Fibroblast of skin of scalp (primary cell): ENCODE measurements at places on chromosomes 11 and 22.
A peak's percentile ranks its signal among the peaks of the same experiment; 100 is the strongest.

DNA sequence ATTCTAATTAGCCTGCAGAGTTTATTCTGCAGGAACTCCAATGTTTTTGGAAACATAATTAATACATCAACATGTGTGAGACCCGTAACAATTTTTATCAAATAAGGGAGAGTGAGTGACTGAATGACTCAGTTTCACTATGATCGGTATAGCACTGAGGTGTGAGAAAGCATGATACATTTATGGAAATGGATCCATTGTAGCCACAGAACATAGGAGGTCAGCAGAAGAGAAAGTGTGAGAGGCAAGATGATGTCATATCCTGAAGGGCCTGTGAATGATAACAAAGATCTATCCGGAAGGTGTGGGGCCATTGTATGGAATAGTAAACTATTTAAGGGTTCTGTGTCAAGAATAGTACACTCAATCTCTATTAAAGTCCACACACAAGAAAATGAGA, 1406.1 kb upstream of the TENM4 start:
- DNase-seq = no peak

GRCh38 chr11:19838994-19839768, 126.5 kb downstream of the NAV2 start:
- peak; percentile 39 for DNase-seq

GRCh38 chr11:128796270-128796669, 70.8 kb downstream of the KCNJ1 start:
- DNase-seq = peak; percentile 71

DNA sequence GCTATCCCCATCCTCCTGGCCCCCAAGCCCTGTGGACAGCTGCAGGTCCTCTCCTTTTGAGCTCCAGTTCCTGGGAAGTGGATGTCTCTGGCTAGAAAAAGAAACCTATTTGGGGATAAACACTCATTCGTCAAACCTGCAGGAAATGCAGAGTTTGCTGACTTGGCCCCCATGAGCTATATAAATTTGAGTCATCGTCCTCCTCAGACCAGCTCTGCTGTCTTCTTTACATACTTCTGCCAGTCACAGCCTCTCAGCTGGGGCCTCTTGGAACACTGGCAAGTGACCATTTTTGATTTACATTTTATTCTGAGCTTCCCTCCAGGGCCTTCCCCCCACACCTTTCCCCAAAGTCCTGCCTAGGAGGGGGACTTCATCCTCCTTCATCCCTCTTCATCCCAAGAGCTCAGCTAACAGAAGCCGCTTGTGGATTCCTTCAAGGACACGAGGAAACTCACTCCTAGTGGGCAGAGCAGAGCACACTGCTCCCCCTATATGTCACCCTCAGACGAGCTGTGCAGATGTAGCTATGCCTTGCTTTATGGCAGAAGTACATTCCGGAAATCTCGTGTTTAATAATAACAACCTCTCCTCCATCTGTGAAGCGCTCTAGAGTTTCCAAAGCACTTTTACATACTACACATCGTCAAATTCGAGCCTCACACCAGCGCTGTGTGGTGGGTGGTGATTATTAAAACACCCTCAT, 131.8 kb downstream of the FEZ1 start:
- DNase-seq = peak; percentile 72

DNA sequence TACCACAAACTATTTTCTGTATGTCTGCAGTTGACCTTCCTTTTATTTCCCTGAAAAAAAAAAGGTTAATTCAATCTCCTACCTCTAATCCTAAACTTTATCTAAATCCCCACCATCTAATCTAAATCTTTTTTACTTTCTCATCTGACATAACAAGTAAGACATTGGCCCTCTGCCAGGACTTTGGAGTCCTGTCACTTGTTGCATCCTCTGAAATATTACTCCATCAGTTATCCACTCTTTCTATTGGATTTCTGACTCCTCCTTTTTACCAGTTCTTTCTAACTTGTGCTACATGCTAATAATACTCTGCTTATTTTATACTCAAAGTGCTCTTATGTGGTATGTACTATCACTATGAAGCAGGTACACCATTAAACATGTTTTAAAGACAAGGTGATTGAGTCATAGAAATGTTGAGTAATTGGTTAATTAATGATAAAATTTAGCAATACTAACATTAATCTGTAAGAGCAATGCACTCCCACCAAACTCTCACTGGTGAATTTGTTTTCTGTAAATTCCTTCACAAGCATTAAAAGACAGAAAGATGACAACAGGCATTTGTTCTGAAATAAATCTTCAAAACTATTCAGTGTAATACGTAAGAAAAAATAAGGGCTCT, 914.2 kb upstream of the RAG2 start:
- DNase-seq = peak; percentile 29

- DNase-seq = no peak
Observed at GRCh38 chr11:45285930-45286632, at the start of gene SYT13. TSS of gene SYT13 (minus strand) at chr11:45286341. CDS start at chr11:45286207, 134 bp downstream.

DNA sequence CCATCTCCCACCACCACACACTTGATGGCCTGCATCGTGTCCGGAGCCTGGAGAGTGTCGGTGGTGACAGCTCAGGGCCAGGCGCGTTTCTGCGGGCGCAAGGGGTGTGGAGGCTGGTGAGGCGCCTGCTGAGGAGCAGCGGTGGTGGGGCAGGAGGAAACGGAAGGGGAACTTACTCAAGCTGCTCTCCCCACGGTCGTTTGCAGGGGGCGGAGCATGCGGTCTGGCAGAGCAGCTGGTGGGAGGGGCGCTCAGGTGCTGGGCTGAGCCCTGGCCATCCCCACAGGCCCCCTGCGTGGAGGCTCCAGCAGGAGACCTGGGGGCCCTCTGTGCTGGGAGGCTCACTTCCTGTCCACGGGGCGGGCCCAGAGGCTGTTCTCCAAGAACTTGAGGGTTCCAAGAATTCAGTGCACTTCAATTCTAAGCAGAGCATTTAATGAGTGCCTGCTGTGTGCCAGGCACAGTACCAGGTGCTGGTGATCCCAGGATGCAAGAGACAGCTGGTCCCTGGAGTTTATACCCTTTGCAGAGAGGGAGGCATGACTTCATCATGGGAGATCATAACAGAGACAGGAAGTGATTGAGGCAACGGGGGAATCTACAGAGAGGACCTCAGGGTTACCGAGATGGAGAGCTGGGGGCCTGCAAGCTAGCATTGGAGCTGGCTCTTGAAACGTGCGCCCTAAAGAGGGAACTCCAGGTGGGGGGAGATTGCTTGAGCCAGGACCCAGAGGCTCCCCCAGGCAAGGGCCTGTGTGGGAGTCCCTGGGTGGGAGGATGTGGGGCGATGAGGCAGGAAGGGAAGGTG, at the start of gene RAC2:
Gene RAC2 (minus strand): TSS at position 156 of the 808 bp plus-strand sequence. CDS start 121 bp downstream, at position 35.
- peak; percentile 49 for DNase-seq

DNA sequence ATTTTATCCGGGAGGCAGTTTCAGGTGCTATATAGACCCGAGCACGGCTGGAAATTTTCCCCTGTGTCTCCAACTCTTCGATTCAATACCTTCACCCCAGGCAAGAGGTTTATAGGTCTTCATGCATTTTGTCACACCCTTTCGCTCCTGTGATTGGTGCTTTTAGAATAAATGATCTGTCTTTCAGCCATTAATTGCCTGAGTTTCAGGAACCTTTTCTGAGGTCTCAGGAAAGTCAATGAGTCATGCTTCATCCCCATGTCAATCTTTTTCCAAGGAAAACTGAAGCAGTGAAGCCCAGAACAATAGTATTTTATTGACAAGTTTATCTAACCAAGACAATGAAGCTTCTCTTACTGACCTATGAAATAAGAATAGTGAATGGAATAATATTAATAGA, 29.9 kb downstream of the FAM181B start:
- no peak for DNase-seq

DNA sequence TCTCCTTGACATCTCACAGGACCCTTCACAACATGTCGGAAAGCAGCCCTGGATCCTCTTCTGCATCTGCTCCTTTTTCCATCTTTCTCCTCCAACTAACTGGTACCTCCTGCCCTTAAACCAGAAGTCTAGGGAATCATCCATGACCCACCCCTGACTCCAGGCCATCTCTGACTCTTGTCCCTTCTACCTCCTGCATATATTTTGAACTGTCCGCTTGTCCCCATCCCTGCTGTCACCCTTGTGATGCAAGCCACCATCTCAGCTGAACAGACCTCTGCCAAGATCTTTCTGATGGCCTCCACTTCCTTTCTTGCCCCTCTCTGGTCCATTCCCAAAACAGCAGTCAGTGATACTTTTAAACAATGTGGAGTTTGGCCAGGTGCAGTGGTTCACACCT, 7.0 kb downstream of the RIBC2 start:
- DNase-seq = no peak

DNA sequence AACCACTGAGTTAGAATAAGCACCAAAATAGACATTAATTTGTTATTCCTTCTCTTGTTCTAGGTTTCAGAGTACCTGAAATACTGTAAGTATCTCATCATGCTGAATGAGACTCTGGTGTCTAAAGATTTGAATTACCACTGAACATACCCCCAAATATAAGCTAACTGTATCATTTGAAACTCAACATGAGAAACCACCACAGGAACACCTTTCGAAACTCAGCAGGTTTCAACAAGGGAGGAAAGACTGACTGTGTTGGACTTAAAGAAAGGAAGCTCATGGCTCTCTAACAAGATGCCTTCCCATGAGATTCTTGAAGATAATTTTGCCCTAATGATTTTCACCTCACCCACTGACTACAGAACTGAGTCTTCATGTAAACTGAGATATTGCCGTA, 37.0 kb downstream of the PRCP start:
- no peak for DNase-seq

- DNase-seq = no peak
Observed at GRCh38 chr11:79439410-79439885, 1.4 kb downstream of the TENM4 start.

- DNase-seq = no peak
Observed at GRCh38 chr11:121741351-121741760, 288.6 kb upstream of the SORL1-AS1 start.

GRCh38 chr11:132228746-132229325, 858.4 kb downstream of the NTM start:
- peak; percentile 20 for DNase-seq

DNA sequence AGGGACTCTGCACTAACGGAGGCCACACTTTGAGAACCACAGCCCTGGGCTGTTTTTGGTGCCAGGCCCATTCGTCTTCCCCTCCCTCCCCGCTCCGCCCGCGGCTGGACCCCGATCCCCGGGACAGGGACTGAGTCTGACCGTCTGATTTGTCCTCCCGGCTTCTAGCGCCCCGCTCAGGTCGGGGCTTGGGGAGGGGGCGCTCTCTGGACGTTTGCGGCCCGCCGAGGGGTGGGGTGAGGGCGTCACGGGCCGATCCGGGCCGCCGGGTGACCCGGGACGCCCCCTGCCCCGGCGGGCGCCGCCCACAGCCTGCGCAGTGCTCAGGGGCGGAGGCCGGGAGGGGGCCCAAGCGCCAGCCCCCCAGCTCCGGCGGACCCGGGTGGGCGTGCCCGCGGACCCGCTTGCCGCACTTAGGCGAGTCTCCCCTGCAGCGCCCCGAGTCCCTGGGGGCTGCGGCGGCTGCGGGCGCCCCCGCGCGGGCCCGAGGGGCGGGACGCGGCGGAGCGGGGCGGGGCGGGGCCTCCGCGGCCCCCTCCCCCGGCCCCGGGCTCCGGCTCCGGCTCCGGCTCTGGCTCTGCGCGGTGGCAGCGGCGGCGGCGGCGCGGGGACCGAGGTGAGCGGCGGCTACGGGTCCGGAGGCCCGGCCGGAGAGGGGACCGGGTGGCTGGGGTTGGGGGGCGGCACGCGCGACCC, 33.7 kb upstream of the PRR5 start:
- DNase-seq = no peak

DNA sequence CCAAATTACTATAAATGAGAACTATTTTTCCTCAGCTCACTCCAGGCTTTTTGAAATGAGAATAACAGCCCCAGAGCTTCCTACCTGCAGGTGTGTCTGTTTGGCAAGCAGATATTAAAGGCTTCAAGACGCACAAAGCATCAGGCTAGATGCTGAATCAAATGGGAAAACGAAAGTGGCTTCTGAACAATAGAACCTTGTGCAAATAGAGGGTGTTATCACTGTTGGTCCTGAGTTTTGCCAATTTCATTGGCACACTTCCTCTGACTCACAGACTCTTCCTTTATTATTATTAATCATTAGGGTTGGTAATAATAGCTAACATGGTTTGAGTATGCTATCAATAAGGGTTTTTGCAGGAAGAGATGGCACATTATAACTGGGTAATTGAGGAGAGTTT, 13.4 kb downstream of the SYT13 start:
- DNase-seq = no peak

- no peak for DNase-seq
Observed at GRCh38 chr22:37503183-37503683, 16.0 kb downstream of the CARD10 start.

DNA sequence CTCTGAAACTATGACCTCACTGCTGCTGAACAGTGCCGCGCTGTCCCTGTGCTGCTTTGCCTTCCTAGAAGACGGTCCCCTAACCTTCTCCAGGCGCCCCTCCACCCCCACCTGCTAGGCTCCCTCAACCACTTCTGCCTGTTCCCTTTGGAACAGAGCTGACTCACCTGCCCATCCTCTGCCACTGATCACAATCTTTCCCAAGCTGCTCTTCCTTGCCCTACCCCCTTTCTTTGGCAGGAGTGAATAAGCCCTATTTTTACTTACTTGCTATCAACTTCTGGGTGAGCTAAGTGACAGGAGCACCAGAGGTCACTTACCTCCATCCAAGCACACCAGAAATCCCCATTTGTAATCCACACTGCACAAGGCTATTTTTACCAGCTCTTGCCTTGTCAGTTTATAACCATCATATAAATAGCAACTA, 116.0 kb upstream of the BID start:
- no peak for DNase-seq

- no peak for DNase-seq
Observed at GRCh38 chr11:112760396-112761059, 200.7 kb upstream of the NCAM1 start.

- no peak for DNase-seq
Observed at GRCh38 chr11:64719406-64719805, 3.6 kb downstream of the NRXN2 start.

DNA sequence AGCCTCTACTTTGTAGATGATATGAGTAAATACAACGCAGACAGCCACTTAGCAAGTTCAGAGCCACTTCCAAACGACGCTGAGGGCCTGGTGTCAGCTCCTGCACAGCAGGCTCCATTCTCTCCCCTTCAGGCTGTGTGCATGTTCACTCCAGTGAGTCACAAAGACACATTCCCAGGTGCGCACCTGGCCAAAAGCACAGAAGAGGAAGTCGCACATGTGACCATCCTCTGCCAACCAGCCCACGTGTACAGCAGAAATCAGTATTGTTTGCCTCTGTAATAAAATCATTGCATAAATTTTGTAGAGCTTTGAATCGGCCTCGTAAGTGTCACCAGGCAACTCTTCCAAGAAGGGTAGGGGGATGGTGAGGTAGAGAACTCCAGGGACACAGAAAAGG, 19.5 kb upstream of the TPH1 start:
- DNase-seq = no peak

GRCh38 chr22:36386351-36386899, 1.3 kb downstream of the MYH9 start:
- DNase-seq = no peak

GRCh38 chr22:30408388-30409102, 11.7 kb downstream of the SEC14L2 start:
- DNase-seq = peak; percentile 79

GRCh38 chr11:113167599-113167998, 146.8 kb upstream of the TTC12 start:
- no peak for DNase-seq
